ENCODE measurements at places on chromosomes 12 and 14. TPM values are rescaled to one million over a fixed set of nuclear protein-coding genes. Genes with fewer than 3 reads are reported as not detected.

IL22 gene
- not detected for total RNA-seq

PSEN1 gene
- total RNA-seq, result 42.5 TPM

AQP6 gene
- total RNA-seq, result under 0.01 TPM

DAO gene
- total RNA-seq, result not detected

DCN gene
- total RNA-seq, result 110 TPM

CIT gene
- total RNA-seq, result 44.6 TPM

HNF1A gene
- 0.25 TPM for total RNA-seq

TIMELESS gene
- 33.7 TPM for total RNA-seq

RAPGEF3 gene
- total RNA-seq, result 2.1 TPM

FGD4 gene
- total RNA-seq, result 14.5 TPM

PLA2G1B gene
- total RNA-seq, result not detected

CLEC2A gene
- total RNA-seq, result not detected

DPY19L2 gene
- total RNA-seq, result 3.3 TPM

TPPP2 gene
- not detected for total RNA-seq

IFNG-AS1 gene
- not detected for total RNA-seq

MON2 gene
- total RNA-seq, result 15.8 TPM

GALC gene
- 25.5 TPM for total RNA-seq

HOXC12 gene
- total RNA-seq, result not detected

B3GNT4 gene
- total RNA-seq, result 0.49 TPM

MAP3K9 gene
- total RNA-seq, result 9.8 TPM

FITM1 gene
- not detected for total RNA-seq

C3AR1 gene
- 0.16 TPM for total RNA-seq

VASH1 gene
- total RNA-seq, result 3.7 TPM

AMDHD1 gene
- total RNA-seq, result 0.51 TPM

CCDC196 gene
- not detected for total RNA-seq

TSPAN19 gene
- total RNA-seq, result 0.13 TPM

TAS2R42 gene
- total RNA-seq, result not detected

ARG2 gene
- 16.1 TPM for total RNA-seq

GMFB gene
- 36.0 TPM for total RNA-seq

RGS6 gene
- total RNA-seq, result not detected

MYF5 gene
- total RNA-seq, result not detected

E2F7 gene
- total RNA-seq, result 10.9 TPM

All from mesangial cell (primary cell).